Right lobe of liver (tissue), 6 donors: ENCODE measurements at places on chromosomes 5 and 9. TPM values are rescaled to one million over a fixed set of nuclear protein-coding genes. Genes with fewer than 3 reads are reported as not detected.
A peak's percentile ranks its signal among the peaks of the same experiment; 100 is the strongest.

The LURAP1L gene
- 16.7 TPM for total RNA-seq

DNA sequence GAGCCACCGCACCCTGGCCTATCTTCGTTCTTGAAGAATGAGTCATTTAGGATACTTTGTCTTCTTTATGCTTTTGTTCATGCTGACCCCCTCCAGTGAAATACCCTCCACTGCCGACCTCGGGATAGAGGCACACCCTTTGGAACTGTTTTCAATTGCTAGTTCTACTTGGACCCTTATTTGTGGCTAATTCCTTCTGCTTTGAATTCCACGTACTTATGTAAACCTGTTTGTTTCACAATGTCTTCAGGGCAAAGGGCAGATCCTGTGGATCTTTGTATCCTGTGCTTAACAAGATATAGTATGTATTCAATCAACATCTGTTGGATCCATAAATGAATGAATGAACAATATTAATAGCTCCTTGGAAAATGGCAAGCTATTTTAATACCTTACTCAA lies 19.6 kb upstream of the AOPEP start:
- no peak for DNase-seq

DNA sequence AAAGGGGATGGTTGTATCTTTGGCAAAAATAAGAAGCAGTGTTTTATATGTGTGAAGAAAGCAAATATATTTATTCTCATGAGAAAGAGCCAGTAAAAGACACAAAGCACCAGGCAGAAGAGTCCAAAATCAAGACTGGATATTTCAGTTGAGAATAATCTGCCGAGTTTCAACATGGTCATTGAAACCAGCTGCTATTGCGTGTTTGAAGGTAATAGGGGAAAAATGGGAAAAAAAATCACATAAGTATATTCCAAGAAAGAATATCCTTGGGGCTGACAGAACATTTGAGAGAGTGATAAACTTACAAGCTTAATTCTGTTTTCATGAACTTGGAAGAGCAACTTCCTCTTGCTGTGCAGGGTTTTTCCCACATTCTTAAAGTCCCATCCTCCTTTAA lies 79.9 kb downstream of the ISOC1 start:
- DNase-seq, result no peak

The GADD45G gene
- 130 TPM for total RNA-seq

GRCh38 chr9:130779153-130779855 lies 55.8 kb upstream of the ABL1 start:
- DNase-seq, result no peak

GRCh38 chr5:158287643-158288271 lies 428.8 kb upstream of the CLINT1 start:
- peak; percentile 52 for DNase-seq

The HTR4 gene
- total RNA-seq, result not detected

DNA sequence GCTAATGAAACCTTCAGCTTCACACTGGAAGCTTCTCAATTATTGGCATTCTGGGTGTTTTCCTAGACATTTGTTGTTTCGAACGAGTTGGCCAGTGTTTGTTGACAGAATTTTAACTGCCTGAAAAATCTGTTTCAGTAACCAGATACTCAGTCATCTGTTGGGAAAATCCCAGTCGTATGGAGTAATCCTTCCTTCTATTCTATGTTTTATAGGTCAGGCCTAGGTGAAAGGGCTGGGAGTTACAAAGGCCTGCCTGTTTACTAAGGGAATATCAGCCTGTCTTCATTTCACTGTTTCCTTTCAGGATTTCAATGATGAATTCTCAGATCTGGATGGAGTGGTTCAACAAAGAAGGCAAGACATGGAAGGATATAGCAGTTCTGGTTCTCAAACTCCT lies 59.9 kb downstream of the GRAMD2B start:
- no peak for DNase-seq

DNA sequence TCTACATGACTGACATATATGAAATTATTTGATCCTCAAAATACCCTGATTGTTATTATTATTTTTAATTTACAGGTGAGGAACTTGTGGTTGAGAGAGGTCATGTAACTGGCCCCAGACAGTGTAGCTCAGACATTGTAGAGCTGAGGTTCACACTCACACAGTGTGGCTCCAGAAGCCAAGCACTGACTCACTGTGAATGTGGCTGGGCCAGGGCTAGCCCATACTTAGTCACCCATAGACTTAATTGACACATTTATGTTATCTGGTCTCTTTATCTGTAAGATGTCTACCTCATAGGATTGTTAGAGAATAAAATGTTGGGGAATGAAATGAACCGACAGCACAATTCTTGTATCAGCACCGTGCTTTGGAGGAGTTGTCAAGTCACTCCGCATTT lies 24.9 kb upstream of the CCDC112 start:
- DNase-seq, result no peak

The SPINK14 gene
- total RNA-seq, result not detected

The OTP gene
- not detected for total RNA-seq

The TBC1D13 gene
- 9.0 TPM for total RNA-seq

The PPP3R2 gene
- total RNA-seq, result not detected

DNA sequence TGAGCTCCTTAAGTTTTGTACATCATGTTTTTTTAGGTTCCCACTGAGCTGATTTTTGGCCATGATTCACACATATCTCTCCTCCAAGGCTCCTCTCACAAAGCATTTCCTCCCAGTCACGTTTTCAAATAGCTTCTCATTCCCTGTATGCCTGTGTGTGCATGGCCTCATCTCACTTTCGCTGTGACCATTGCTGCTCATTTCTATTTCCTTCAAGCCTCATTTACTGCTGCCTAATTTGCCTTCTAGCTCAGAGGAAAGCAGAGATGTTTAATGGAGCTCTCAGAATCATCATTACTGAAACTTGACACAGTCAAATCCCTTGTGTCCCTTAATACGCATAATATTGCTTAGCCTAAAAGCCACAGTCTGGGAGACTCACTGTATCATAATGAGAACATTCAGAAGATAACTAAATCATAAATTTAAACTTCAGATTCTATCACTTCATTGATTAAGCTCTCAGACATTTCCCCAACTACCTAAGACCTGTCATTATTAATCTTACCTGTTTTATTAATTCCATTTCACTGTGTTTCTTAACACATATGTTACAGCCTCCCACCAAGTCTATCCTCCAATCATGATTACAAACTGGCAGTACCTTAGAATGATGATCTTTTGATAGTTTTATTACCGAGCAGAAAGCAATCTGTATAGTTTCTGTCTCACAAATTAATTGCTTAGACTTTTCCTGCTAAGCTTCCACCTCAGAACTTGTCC lies 278.3 kb upstream of the PTGER4 start:
- no peak for DNase-seq

The TUSC1 gene
- 4.7 TPM for total RNA-seq

GRCh38 chr5:138702166-138703077 lies 50.8 kb upstream of the CTNNA1 start:
- no peak for DNase-seq

DNA sequence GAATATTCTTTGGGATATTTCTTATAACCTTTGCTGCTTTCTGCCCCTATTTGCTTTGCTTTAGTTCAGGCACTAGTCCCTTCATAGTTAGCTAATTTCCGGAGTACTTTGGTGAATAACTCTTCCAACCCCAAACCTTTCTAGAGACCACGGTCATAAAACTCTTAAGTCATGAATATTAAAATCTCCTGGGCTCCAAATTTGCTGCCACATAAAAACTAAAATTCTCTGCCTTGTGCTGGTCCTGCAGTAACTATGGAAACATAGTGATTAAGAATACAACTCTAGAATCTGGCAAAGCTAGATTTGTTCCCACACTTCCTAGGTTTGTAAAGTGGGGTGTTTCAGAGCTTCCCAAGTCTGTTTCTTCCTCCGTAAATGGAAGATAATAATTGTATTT lies 10.0 kb upstream of the ACTBL2 start:
- no peak for DNase-seq

The DDX4 gene
- total RNA-seq, result not detected

DNA sequence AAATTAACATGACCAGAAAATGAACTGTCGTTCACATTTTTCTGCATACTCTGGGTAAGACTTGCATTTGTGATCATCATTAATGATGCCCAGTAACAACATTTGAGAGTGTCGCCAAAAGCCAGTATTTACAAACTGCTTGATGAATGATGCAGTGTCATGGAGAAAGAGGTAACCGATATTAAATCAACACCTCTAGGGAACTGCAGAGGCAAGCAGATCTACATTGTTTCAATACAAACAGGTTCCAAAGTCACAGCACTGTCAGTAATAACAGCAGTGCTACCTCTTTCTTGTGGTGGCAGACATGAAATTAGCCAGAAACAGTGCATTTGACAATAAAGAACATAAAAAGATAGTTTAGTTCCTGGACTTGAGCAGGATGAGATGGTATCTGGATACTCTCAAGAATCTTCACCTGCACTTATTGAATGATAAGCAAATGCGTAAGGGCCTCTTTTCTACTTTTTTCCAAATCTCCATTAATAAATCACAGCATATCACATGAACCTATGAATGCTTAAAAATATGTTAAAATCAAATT lies 456.6 kb downstream of the ARHGEF28 start:
- DNase-seq, result no peak

The CDC20B gene
- not detected for total RNA-seq

- DNase-seq, result no peak
These were observed 158.5 kb upstream of the RGS7BP start for GRCh38 chr5:64347309-64347708.

The DAP gene
- 126 TPM for total RNA-seq

- no peak for DNase-seq
These were observed 127.7 kb downstream of the DIRAS2 start for GRCh38 chr9:90514877-90515276.

The PTCD2 gene
- total RNA-seq, result 7.7 TPM

DNA sequence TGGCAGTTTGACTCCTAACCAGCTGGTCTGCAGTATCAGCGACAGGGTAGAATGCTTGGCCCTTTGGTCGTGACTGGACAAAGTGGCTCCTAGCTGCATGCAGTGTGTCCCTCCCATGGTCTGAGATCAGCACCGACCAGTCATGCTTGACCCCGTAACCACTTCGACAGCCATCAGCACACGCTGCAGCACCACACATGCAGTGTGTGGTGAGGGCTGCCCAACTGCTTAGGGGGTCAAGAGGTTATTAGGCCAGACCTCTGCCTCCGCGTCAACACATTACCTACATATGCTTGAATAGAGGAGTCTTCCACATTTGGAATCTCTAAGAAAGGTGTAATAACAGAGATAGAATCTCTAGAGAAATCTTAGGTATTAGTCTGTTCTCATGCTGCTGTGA lies 139.1 kb downstream of the FSTL4 start:
- DNase-seq, result no peak

DNA sequence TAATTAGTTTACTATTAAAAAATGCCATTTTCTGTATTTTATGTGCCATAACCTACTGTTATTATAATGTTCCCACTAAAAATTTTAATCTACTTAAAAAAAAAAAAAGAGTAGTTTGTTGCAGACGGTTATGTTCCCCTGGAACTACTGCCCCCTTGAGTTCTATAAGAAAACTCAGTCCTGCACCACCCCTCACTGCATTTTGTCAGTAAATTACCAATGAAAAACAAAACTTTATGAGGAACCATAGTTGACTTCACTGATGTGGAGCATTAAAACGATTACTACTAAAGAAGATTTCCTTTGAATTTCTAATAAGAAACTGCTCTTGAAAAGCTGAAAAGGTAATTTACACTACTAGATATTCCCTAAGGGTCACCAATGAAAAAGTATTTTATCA lies 288.7 kb downstream of the FBXL17 start:
- DNase-seq, result no peak

The CSNK1A1 gene
- 86.2 TPM for total RNA-seq

- no peak for DNase-seq
These were observed 16.8 kb downstream of the ANKH start for GRCh38 chr5:14854799-14855198.

DNA sequence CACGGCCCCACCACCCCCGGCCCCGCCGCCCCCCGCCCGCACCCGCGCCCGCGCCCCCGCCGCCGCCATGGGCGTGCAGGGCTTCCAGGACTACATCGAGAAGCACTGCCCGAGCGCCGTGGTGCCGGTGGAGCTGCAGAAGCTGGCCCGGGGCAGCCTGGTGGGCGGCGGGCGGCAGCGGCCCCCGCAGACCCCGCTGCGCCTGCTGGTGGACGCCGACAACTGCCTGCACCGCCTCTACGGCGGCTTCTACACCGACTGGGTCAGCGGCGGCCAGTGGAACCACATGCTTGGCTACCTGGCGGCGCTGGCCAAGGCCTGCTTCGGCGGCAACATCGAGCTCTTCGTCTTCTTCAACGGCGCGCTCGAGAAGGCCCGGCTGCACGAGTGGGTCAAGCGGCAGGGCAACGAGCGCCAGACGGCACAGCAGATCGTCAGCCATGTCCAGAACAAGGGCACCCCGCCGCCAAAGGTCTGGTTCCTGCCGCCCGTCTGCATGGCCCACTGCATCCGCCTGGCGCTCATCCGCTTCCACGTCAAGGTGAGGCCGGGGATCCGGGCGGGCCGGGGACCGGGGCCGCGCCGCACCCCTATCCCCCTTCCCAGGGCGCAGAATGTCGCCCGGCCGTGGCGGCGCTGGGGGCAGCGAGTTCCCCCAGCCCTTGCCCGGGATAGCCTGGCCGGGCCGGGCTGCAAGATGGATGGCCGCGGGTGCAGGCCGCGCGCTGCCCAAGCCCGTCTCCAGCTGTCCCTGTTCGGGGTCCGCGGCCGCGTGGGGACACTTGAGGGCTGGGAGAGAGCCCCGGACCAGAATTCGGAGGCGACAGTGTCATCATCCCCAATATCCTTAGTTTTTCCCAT lies 594 bp downstream of the FAM120A start:
- peak; percentile 77 for DNase-seq
